ENCODE measurements at places on chromosomes 11 and 22.

DNA sequence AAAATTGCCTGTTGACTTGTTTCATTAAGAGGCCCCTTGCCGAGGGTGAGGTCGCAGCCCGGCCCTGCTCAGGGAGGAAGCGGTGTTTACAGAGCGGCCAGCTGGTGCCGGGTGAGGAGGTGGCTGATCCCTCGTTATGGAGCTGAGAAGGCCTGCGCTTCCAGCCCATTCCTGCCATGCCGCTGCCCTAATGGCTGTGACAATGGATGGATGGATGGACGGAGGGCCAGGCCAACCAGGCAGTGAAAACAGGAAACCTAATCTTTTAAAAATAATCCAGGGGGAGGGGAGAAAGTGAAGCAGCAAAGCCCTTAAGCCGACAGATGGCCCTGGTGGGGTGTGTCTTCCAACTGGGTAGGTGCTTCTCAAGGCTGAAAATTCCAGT, 38.5 kb downstream of the BCR start:
- DNase-seq, result no peak

DNA sequence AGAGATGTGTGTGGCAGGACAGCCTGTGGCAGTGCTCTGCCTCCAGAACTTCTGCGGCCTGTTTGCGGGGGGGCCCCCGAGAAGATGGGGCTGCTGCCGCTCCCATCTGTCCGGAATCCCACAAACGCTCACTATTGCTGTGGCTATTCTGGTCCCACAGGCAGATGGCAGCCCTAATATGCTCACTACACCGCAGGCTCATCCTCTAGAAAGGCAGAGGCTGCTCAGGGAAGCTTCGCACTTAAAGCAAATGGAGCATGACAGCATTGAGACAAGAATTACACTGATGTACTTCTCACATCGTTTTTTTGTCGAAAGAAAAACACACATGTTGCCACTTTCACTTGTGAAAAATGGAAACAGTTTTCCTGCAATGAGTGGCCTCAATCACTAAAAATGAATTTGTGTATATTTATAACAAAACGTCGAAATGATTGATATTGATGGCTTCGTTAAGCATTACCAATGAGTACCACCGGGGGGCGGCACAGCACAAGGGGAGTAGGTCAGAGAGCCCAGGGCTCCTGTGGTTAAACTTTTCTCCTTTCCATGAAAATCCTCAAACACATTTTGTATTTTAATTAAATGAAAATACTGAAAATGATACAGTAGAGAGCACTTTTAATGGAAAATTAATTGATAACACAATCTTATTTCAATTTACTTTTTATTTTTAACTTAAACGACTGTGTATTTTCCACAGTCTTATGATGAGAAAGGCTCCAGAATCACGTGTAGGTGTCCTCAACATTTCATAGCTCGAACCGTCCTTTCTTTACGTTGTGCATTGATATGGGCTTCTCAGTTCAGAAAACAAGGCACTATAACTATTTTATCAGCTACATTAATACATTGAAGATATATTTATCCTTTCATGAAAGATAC, 69.1 kb downstream of the CTTN start:
- peak; percentile 23 for DNase-seq

- no peak for DNase-seq
Measured at GRCh38 chr11:70471254-70471653, 72.9 kb downstream of the CTTN start.

DNA sequence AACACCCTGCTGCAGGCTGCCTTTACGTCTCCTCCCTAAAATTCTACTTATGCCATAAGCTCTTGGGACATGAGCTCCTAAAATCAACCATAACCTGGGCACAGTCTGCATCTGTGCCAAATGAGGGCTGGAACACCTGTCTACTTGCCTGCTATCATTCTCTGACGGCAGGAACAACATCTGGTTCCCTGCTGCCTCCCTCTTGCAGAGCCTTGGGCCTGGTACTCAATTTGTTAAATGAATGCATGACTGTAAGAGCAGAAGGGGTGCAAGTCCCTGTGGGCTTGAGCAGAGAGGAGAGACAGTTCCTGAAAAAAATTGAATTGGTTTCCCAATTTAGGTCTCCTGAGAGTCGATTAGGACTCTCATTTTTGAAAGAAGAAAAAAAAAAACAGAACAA, 66.7 kb upstream of the CSNK2A3 start:
- DNase-seq, result no peak

- no peak for DNase-seq
Measured at GRCh38 chr11:17816232-17816931, 81.8 kb downstream of the KCNC1 start.

- peak; percentile 27 for DNase-seq
Measured at GRCh38 chr11:20070459-20070858, 89.8 kb downstream of the DBX1 start.

- DNase-seq, result no peak
Measured at GRCh38 chr11:64396079-64396591, 37.2 kb downstream of the RPS6KA4 start.

- DNase-seq, result no peak
Measured at GRCh38 chr11:73029403-73029802, 112.7 kb downstream of the FCHSD2 start.

GRCh38 chr22:28058036-28058435, 139.0 kb upstream of the PITPNB start:
- DNase-seq, result no peak

- no peak for DNase-seq
Measured at GRCh38 chr22:25007444-25008106, 55.1 kb downstream of the KIAA1671 start.

- no peak for DNase-seq
Measured at GRCh38 chr11:114034956-114035355, 24.6 kb upstream of the ZBTB16 start.

DNA sequence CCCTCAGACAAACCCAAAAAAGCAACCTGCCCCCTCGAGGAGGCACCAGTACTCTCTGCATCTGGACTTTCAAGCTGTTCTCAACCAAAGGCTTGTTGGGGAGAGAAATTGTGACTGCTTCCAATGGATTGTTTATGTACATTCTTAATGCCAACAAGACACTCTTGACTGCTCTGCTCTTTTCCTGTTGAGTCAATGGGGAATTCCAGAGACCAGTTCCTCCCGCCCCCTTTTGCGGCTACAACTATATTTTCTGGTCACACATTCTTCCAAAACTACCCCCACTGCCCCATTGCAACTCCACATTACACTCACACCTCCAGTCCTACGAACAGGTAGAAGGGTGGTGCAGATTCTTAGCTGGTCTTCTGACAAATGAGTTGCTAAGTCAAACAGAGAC, 187.0 kb downstream of the DSCAML1 start:
- DNase-seq, result no peak

DNA sequence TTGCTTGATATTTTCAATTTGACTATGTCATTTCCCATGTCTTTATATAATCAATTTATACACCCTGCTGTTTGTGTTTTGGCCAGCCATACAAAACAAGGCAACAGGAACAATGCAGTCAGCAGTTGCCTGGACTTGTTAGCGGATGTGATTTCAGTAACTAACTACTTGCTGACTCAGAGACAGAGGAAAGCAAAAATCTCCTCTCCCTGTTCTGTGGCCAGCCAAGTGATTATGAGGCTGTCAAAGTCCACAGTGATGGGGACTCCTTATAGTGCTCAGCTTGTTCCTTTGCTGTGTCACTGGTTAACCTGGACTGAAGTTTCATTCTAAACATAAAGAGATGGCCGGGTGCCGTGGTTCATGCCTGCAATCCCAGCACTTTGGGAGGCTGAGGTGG, 32.6 kb upstream of the APLP2 start:
- no peak for DNase-seq

DNA sequence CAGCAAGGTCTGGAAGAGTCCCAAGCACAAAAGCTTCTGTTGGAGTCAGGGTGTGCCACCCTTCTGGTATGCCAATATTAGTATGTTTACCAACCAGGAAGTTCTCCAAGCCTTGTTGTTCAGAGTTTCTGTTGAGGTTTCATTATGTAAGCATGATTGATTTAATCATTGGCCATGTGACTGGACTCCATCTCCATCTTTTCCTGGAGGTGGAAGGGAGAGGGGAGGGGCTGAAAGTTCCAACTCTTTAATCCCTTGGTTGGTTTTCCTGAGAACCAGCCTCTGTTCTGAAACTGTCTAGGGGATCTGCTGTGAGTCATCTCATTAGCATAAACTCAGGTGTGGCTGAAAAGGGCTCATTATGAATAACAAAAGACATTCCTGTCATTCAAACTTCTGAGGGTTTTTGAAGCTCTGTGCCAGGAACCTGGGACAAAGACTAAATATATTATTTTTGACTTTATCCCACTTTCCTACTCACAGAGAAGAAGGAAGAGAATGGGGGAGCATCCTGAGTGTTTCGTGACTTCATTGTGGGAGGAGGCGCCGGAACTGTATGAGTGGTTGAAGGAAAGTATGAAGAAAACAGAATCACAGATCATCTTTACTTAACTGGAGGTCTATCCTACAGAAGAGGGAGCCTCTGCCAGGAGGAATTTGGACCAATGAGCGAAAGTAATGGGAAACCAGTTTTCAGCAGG, 138.2 kb downstream of the NECTIN1 start:
- no peak for DNase-seq

- DNase-seq, result no peak
Measured at GRCh38 chr11:109040303-109040702, 375.4 kb downstream of the DDX10 start.

GRCh38 chr11:20729597-20730105, 60.3 kb downstream of the NELL1 start:
- no peak for DNase-seq

DNA sequence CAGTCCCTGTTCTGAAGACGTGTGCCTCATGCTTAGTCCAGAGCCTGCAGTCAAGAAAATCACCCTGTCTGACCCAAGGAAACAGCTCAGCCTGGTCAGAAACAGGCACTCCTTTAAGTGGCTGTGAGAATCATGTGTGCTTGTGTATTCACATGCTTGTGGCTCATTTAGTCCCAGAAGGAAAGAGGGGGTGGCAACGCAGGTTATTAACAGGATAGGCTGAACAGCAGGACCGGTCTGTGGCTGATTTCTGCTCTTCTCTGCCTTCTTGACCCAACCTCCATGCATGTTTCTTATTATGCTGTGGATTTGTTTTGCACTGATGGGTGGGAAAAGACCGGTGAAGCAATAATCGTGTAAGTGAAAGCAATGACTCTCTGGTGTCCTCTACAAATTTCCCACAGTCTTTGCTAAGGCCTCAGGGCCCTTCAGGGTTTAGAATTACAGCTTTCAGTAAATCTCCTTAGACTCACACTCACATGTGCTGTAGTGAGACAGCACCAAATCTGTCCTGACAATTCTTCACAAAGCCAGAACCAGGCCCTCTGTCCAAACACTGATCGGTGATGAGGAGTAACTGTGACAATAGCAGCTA, 288.1 kb downstream of the ETS1 start:
- DNase-seq, result no peak

- no peak for DNase-seq
Measured at GRCh38 chr11:12177739-12178338, 67.4 kb downstream of the MICAL2 start.

GRCh38 chr11:122749005-122749687, 89.2 kb upstream of the CRTAM start:
- no peak for DNase-seq

GRCh38 chr22:48091060-48091650, 1328.7 kb downstream of the TBC1D22A start:
- DNase-seq, result no peak

- no peak for DNase-seq
Measured at GRCh38 chr11:120972621-120973020, 51.3 kb upstream of the TBCEL start.

GRCh38 chr11:71214553-71215424, 37.6 kb downstream of the SHANK2 start:
- DNase-seq, result no peak

DNA sequence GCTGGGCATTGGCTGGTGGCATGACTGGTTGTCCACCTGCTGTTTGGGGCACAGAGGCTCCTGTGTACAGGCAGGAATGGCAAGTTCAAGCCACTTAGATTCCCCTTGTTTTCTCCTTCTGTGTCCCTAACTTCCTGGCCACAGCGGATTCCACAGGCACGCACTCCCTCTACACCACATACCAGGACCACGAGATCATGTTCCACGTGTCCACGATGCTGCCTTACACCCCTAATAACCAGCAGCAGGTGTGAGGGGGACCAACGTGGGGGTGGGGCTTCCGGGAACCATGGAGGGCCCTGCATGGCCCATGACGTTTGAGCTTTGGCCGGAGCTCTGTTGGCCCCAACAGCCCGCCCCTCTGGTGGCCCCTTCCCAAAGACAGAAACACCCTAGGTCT, 7.8 kb downstream of the SIPA1 start:
- no peak for DNase-seq

GRCh38 chr11:124943254-124943616, 7.4 kb upstream of the HEPACAM start:
- DNase-seq, result no peak

DNA sequence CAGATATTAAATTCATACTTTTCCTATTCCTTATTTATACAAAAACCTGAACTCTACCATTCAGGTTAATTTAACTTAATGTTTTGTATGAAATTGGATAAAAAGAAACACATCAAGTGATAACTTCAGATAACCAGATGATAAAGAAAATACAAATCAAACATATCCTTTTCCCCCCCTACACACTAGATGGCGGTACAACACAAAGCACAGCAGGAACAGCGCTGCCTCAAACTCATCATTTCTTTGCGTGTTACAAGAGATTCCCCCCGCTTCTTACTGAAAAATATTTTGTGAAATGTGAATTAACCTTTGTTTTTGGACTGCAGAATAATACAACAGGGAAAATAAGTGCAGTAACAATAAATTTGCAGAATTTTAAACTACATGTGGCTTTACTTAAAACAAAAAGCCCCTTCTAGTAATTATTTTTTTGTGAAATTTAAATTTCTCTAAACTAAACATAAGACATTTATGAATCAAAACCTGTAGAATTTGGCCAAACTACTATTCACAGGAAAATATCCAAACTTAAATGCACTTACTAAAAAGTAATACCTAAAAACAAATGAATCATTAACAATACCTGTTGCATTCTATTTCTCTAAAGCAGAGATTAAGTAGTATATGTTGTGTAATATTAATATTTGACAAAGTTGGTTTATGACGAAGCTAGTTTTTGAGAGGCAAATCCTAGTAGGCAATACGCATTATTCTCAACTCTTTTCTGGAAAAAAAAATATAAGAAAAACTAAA, 74.4 kb downstream of the ARHGAP32 start:
- peak; percentile 62 for DNase-seq

DNA sequence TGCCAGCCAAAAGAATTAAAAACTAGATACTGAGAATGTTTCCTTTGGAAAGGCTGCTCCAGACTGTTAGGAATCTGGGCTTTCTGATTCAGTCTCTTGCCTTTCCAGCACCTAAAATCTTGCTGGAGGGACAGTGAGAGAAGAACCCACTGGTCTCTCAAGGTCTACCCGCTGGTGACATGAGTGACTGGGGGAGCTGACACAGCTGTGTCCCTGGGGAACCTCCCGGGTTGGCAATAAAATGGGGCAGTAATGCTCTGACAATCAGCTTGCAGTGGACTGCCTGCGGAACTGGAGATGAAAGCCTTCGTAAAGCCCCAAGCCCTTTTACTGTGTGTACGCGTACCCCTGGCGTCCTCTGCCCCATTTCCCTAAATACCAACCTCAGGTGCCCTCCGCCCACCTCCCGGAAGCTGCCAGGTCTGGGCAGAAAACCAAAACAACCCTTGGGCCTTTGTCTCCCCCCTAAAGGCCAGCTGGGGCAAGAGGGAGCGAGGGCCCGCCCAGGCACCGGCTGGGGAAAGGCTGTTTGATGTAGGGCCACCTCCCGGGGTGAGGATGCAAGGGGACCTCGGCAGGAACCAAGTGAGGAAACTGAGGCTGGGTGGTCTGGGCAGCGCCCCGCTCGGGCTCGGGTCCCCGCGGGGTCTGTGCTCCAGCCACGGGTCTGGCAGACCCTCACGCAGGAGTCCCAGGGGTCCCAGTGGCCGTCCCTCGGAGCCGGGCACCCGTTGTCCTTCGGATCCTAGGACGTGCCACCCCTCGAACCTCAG, 741 bp downstream of the CARS1 start:
- DNase-seq, result peak; percentile 6

- DNase-seq, result no peak
Measured at GRCh38 chr11:17163736-17164135, 44.0 kb downstream of the PIK3C2A start.

Measured in COR-L47 (cell line).